Myocyte (in vitro differentiated cells): ENCODE measurements at places on chromosomes 12 and 14. TPM values are rescaled to one million over a fixed set of nuclear protein-coding genes. Genes with fewer than 3 reads are reported as not detected.

GUCY2C gene
- total RNA-seq, result not detected in 2 replicates

DNAH10 gene
- 0.16 and 0.36 TPM in 2 replicates for total RNA-seq

SOAT2 gene
- total RNA-seq, result not detected in 2 replicates

ZNF140 gene
- total RNA-seq, result 15.1 and 19.4 TPM in 2 replicates

RPS6KL1 gene
- 17.1 and 23.6 TPM in 2 replicates for total RNA-seq

TMEM52B gene
- not detected in 2 replicates for total RNA-seq

ACSS3 gene
- 2.9 and 5.8 TPM in 2 replicates for total RNA-seq

DNA sequence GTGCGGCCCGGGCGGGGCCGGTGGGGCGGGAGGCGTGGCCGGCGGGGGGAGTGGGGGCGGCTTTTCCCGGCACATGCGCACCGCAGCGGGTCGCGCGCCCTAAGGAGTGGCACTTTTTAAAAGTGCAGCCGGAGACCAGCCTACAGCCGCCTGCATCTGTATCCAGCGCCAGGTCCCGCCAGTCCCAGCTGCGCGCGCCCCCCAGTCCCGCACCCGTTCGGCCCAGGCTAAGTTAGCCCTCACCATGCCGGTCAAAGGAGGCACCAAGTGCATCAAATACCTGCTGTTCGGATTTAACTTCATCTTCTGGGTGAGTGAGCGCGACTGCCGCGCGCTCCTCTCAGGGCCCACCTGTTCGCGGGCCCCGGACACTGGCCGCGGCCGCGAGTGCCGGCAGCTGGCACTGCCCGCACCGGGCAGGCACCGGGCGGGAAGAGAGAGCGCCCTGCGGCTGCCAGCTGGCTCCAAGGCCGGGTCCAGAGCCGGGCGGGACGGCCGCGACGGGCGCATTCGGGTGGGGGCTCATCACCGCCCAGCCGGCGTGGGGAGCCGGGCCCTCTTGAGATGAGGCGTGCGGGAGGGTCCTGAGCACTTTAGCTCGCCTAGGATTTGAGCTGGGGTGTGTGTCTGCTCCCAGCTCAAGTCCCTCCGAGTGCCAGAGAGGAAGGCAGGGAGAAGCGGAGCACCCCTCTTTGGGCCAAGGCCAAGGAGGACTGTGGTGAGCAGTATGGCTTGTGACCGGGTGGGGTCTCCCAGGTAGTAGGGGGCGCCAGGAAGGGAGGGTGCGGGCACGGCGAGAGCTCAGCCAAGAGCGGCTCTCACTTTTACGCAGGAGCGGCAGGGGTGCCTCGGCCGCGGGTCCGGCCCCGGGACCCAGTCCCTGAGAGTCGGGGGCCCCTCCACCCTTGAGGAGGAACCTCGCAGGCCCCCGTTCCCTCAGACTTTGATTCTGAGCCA lies at the start of gene CD9:
TSS of gene CD9 (plus strand) at position 145 of the 957 bp plus-strand sequence. CDS start at position 245, 100 bp downstream.
- peak; percentile 75 for DNase-seq

DNA sequence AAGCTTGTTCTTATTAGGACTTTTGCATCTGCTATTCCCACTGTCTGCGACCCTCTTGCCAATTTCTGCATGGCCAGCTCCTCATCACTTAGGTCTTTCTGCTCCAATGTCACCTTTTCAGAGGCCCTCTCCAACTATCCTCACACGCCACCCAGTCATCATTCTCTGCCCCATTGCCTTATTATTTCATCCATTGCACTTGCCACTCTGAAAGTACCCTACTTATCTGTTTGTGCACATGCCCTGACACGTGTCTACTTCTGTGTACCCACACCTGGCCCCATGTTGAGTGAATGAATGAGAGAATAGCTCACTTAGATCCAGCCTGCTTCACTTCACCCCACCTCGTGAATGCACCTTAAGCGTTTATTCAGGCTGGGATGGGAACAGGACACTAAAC lies 218.7 kb upstream of the TBX3 start:
- DNase-seq, result no peak

DNA sequence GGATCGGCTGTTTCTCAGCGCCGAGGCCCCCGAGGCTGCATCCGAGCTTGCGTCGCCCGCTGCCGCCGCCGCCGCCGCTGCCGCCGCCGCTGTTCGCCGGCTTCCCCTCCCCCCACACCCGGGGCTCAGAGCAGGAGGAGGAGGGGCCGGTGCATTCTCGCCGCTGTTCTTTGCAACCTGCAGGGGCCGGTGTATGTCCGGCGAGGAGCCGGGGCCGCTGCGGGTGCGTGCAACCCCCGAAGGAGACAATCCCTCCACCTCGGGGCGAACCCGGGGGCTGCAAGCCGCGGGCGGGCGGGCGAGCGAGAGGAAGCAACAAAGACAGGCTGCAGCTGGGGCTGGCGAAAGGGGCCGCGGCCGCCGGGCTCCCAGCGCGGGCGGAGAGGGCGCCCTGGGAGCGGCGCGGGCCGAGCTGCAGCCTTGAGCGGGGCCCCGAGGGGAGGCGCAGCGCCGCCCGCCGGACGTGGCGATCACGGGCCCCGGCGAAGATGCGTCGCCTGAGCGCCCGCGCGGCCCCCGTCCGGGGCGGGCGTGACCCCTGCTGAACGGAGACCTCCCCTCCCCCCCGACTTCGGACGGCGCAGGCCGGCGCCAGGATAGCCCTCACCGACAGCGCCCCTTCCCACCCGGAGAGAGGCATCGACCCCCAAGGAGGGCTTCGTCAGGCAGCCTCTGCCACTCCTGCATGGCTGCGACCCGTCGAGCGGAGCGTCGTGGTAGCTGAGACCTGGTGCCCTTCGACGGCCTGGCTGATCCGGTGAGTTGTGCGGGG lies 702 bp downstream of the FAM222A start:
- DNase-seq, result peak; percentile 63

GRCh38 chr12:40561395-40561966 lies 130.8 kb upstream of the CNTN1 start:
- no peak for DNase-seq

GRCh38 chr12:66879409-66879808 lies 200.5 kb upstream of the GRIP1 start:
- DNase-seq, result no peak

- DNase-seq, result no peak
These were observed 40.3 kb upstream of the RCOR1 start for GRCh38 chr14:102551995-102552705.

DNA sequence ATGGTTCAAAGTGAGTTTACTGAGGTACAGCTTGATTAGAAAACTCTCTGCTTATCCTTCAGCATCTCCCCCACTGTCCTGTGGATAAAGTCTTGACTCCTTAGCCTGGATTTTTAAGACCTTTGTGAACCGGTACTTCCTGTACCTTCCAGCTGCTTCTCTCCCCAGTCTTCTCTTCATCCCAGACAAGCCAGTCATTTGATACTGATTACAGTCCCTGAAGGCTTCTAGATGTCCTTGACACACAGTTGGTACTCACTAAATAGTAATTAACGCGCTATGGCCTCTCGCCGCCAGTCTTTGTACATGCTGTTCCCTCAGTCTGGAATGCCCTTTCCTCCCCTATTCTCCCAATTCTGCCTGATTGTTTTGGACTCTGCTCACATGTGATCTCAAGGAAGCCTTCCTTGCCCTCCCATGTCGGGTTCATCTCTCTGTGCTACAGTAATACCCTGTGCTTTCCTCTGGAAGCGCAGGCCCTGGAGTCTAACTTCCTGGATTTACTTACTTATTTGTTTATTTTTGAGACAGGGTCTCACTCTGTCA lies 50.6 kb upstream of the PTGR2 start:
- no peak for DNase-seq

- DNase-seq, result no peak
These were observed 13.4 kb downstream of the CDK17 start for GRCh38 chr12:96386794-96387193.

GRCh38 chr14:22390824-22391461 lies 198.1 kb downstream of the DAD1 start:
- DNase-seq, result no peak

DNA sequence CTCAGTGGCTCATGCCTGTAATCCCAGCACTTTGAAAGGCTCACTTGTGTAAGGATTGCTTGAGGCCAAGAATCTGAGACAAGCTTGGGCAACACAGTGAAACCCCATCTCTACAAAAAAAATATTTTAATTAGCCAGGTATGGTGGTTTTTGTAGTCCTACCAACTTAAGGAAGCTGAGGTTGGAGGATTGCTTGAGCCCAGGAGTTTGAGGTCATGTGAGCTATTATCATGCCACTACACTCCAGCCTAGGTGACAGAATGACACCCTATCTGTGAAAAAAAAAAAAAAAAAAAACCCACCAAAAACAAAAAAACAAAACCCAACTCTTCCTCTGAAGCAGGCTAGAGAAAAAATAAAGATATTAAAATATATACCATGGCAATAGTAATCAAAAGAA lies 41.2 kb downstream of the TMEM116 start:
- no peak for DNase-seq

DNA sequence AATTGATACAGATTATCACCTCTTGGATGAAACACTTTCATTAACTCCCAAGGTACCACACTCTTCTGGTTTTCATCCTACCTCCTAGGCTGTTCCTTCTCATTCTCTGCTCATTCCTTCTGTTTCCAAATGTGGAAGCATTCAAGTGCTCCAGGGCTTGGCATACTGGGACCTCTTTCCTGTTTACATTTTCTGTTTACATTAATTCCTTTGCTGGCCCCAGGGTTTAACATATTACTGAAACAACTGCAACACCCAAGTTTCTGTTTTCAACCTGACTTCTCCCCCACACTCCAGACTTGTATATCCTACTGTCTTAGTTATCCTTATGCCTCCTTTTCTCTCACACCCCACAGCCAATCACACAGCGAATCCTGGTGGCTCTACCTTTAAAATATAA lies 386.3 kb upstream of the GARIN6 start:
- DNase-seq, result no peak
